ENCODE measurements at places on chromosomes 7 and 10.

- DNase-seq: no peak
These were observed 73.1 kb upstream of the EBF3 start for GRCh38 chr10:130037169-130037661.

DNA sequence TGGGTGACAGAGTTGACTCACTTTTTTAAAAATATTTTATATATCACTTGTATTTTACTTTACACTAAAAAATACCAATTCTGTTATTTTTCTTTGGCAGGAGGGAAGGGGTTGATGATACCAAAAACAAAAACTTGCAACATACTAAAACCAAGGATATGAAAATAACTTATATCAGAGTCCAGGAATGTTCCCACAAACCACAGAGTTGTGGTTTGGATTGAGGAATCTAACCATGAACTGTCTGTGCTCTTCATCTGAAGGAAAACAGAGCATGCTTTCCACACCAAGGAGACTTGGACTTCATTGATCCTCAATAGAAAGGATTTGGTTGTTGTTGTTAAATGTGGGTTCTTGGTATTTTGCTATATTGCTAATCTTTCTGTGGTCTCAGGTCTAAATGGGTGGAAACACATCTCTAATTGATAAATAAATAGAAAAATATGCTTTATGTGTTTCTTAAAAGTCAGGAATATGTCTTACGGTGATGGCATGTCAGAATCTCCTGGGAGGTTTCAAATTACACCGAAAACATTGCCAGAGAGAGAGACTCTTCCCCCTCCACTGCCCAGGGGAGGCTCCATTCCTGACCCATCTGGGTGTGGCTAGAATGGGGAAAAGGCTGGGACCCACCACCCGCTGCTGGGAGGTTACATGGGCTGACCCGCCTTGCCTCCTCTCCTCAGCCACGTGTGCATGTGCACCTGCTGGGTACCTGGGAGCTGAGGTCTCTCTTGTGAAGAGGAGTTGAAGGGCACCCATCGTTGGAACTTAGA is 46.9 kb upstream of the STK17A start:
- DNase-seq: no peak

- DNase-seq: no peak
These were observed 147.1 kb downstream of the RGS10 start for GRCh38 chr10:119395280-119396007.

DNA sequence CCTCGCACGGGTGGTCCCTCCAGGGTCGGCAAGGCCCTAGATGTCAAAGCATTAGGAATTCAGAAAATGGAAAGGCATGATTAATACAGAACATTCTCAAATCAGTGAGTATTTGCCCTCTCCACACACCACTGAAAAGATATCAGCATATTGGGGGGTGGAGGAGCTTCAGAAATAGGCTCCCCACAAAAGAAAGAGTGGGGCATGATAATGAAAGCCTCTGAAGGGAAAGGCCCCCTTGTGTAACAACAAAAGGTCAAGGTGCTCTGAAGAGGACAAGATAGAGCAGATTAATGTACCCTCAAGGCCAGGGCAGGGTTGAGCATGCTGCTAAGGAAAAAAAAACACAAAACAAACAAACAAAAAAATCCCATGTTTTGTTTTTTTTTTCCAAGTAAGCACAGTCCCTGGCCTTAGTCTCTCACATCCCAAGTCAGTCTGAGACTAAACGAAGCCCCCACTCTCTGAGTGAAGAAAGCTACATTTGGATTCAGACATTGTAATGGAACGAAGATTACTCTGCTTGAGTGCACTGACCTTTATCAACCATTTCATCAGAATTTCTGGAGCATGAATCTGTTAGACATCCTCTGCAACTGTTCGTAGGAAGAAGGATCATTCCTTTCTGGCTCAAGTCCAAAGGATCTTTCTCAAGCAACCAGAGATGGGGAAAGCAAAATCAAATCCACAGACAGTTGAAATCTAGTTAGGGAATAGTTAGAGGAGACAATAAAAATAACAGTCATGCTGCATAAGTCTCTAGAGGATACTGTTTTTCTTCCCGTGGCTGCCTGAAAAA is 27.4 kb upstream of the DGKI start:
- DNase-seq: no peak

GRCh38 chr10:7596356-7596755 is 70.4 kb downstream of the ITIH5 start:
- DNase-seq: no peak

DNA sequence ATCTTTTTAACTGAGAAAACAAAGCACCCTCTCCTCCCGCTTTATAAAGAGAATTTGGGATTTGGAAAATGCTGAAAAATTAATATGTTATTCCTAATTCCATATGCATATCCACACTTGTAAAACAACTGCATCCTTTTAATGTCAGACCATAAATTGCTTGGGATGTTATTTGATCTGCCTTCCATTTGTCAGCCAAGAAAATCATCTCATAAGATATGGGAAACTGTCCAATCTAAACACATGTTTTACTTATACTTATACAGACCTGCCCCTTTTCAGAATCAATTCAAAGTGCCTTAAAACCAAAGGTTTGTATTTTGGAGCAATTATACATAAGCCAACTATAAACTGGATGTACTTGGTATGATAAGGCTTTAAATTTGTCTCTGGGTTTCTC is 595.5 kb upstream of the PFKP start:
- no peak for DNase-seq

DNA sequence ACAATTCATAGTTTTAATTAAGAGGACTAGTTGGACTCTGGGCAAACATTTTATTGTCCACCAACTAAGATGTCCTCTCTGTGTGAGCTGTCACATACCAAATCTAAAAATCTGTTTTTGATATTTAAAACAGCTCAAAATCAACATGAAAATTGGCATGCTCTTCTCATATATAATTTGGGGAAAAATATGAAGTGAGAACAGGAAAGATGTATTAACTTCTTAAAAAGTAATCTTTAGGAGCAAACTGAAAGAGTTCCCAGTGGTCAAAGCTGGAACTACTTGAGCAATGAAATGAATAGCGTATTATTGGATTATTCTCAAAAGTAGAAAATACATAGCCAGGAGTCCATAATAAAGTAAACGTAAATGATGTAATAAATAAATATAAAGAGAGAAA is 147.2 kb downstream of the DYNC1I1 start:
- no peak for DNase-seq

DNA sequence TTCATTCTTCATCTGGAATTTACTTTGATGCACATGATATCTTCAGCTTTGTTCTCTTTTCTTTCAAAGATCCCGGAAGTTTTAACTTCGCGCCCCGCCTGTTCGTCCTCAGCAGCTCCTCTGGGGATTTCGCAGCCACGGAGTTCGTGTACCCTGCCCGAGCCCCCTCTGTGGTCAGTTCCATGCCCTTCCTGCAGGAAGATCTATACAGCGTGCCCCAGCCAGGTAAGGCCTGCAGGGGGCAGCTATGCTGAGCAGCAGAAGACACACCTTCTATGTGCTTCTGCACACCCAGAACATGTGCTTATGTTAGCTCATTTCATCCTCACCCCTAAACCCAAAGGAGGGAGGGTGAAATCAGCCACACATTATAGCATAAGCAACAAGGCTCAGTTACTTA is 79.7 kb upstream of the LYZL2 start:
- no peak for DNase-seq

GRCh38 chr10:106938513-106938912 is 226.0 kb downstream of the SORCS1 start:
- no peak for DNase-seq

GRCh38 chr10:117424883-117425649 is 49.8 kb upstream of the PDZD8 start:
- no peak for DNase-seq

DNA sequence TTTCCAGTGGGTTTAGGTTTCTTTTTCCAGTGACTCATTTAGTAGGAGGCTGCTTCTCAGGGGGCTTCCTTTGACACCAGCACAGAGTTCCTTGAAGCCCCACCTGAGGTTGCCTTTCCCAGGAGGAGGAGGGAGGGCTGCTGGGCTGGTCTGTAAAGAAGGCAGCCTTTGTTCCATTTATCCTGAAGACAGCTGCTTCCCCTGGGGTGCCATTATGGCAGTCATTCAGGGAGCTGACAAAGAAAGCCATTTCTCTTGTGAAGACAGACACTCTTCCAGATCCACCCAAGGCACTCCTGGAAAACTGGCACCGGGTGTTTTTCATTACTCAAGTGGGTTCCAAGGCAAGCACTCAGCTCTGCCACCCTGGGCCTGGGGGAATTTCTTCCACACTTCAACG is 54.0 kb downstream of the MTURN start:
- DNase-seq: no peak

DNA sequence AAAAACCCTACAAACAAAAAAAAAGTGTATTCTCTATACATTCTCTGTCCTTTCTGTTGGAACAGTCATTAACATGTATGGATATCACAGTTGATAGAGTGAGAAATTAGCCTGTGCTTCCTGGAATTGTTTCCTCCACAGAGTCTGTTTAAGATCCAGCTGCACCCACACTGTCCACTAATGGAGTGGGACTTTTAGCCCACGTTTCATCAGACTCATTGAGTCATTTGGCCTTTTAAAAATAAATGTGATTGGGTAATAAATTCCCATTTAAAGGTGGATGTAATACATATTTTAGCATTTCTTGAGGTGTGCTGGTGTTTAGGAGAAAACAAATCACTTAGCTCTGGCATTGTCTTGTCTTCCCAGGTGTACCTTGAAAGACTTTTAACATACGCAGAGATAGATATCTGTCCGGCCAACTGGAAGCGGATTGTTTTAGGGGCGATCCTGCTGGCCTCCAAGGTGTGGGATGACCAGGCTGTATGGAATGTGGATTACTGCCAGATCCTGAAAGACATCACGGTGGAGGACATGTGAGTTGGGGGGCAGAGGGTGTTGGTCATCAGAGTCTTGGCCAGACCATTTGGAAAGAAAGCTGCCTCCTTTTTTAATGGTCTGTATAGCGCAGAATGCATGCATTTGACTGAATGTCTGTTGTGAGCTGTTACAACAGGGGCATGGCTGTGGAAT is 52.3 kb upstream of the GJD4 start:
- no peak for DNase-seq

All from stimulated activated naive CD8-positive, alpha-beta T cell treated with anti-CD3 and anti-CD28 coated beads, Interleukin-15, amount 100 ng/mL, for 72 hours (primary cell).